ENCODE measurements at places on chromosomes 5 and 9.

DNA sequence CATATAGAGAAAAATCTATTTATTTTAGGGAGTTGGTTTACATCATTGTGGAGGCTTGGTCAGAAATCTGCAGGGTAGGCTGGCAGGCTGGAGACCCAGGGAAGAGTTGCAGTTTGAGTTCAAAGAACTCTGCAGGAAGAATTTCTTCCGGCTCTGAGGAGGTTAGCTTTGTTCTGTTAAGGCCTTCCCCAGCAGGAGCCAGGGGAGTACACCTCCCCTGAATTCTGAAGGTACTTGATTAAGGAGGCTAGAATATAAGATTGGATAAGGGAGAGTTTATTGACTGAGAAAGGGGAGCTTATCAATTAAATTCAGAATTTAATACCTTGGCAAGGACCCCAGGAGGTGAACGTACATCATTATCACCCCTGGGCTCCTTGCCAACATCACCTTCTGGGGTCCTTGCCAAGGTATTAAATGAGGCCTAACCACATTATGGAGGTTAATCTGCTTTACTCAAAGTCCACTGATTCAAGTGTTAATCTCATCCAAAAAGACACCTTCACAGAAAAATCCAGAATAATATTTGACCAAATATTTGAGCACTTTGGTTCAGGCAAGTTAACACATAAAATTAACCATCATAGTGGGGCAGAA lies 351.7 kb downstream of the CWC27 start:
- no peak for DNase-seq

GRCh38 chr5:180839227-180839626 lies 21.8 kb downstream of the ZFP62 start:
- DNase-seq, result no peak

- DNase-seq, result no peak
Observed at GRCh38 chr5:1785062-1785461, 14.6 kb downstream of the MRPL36 start.

GRCh38 chr9:129040113-129040643 lies 3.8 kb downstream of the MIGA2 start:
- no peak for DNase-seq

DNA sequence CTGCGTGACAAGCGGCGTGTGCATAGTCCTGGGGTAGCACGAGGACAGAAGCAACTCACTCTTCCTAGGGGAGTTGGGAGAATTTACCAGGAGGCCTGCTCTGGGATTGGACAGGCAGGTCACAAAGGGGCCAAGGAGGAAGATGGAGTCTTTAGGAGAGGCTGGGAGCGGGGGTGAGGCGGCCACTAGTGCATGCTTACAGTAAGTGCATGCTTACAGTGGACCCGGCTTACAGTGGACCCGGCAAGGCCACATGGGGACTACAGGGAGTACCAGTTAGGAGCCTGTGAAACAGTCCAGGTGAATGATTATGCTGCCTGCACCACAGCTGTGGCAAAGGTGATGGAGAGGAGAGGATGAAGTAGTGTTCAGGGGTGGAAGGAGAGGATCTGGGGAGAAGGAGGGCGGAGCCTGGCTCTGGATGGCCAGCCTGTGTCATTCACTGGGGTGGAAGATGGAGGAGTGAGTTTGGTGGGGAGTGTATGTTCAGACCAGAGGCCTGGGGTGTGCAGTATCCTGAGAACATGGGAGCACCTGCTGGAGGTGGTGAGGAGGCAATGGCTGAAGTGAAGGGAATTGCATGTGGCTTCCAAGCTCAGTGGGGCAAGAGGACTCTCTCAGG lies 78.7 kb downstream of the CRB2 start:
- no peak for DNase-seq

GRCh38 chr5:100550531-100551051 lies 15.4 kb downstream of the FAM174A start:
- DNase-seq, result no peak

DNA sequence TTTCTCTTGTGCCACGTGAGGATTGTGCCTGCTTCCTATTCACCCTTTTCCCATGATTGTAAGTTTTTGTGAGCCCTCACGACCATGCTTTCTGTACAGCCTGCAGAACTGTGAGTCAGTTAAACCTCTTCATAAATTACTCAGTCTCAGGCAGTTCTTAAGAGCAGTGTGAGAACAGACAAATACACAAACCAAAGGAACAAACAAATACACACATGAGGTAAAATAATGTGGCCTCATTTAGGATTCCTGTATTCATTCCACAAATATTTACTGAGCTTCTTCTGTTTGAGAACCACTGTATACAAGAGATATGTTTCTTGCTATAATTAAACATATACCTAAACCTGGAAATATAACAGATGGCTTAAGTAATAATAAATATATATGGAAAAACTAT lies 760.3 kb downstream of the CDH9 start:
- no peak for DNase-seq

- no peak for DNase-seq
Observed at GRCh38 chr9:121650217-121651007, 1.0 kb upstream of the DAB2IP start.

DNA sequence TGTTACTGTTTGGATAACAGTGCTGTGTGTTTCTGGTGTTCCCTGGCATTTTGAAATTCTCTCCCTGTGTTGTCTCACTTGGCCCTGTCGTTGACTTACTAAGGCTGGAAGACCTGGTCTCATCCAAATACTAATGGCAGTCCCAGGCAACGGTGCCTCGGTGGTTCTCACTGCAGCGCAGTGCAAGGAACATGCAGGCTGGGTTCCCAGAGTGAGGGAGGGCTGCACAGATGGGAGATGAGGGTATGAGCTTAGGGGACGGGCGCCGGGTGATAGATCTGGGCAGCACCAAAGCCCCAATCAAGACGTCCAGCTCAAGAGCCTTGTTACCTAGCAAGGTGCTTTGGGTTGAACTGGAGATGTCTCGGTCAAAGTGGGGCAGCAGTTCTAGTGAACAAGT lies 11.0 kb downstream of the CCT5 start:
- DNase-seq, result no peak
